Activated T-cell treated with anti-CD3 and anti-CD28 coated beads, Interleukin-2, amount 50 U/mL, for 72 hours (primary cell): ENCODE measurements at places on chromosomes 6 and 20.

DNA sequence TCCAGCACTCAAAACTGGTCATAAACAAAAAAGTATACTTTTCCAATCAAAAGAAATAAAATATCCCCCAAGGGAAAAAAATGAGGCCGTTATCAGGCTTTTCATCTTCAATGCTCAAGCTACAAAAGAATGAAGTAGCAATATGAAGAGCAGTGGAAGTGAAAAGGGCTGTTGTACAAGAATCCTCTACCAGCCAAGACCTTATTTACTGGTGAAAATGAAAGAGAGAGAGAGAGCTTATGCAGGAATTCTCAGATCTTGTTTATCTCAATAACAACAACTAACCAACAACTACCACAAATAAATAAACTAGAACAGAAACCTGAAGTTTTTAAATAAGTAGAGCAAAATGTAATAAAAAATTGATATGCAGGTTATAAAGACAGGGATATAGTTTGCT is 400.6 kb downstream of the HDGFL1 start:
- no peak for DNase-seq

DNA sequence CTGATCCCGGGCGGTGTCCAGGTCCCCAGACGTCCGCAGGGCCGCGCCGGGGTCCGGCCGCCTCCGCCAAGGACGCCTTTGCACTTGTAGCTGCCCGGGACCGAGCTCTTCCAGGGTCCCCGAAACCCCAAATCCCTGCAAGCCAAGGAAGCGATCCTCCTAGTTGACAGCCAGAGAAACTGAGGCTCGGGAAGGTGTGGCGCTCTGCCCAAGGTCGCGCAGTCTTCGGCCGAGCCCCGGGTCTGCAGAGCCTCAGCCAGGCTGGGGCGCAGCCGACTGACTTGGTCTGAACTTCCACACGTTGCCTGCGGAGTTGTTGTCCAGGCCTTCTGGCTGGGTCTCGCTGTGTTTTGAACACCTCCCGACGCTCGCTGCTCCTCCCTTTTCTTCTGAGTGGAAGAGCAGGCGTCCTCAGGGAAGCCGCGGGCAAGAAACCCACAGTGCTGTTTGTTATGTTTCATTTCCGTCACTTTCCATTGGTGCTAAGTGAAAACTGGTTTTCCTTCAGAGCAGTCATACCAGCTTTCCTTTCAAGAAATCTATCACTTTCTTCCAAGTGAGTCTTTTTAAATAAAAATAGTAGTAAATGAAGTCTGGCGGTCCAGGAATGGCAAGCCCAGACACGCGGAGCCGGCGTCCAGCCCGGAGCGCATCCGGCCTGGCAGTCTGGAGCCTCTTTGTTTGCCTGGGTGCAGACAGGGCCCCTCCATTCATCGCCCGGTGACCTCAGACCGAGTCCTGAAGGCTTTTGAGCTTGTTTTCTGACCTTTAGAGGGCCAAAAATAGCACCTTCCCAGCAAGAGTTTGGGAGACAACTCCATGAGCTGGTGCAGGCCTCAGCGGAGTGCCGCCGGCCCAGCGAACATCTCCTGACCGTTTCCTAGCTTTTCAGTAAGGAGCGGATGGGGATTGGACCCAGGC is 698 bp downstream of the FAM210B start:
- peak; percentile 24 for DNase-seq

DNA sequence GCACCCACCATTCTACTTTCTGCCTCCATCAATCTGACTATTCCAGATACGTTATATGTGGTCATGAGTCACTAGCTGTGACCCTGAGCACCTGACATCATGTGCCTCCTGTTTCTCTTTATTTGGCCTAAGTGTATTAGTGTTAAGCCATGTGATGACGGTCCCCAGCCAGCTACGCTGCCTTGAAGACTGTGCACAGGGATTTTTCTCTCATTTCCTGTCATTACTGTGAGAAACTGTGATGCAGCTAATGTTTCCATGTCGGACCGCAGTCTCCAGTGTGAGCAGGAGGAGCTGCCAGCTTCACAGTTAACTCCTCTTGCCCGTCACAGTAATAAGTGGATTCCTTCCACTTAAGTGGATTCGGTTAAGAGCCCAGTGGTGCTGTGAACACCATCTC is 9.9 kb upstream of the SPATS1 start:
- DNase-seq = no peak

DNA sequence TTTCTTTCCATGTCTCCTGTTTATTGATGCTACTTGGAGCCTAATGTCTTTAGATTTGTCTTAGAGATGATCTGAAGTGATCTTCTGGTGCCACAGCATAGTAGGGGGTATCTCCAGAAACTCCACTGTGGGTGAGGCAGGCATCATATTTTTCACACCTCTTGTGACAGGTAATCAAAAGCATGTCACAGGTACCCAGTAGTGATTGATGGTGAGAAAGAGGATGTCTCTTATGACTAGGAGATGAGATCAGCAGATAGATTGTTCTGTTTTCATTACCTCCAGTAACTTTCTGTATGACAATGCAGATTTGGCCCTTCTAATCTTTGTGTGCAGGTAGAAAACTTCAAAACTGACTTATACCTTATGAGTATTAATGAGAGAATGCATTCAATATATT is 13.5 kb downstream of the NCOA7 start:
- peak; percentile 56 for DNase-seq

DNA sequence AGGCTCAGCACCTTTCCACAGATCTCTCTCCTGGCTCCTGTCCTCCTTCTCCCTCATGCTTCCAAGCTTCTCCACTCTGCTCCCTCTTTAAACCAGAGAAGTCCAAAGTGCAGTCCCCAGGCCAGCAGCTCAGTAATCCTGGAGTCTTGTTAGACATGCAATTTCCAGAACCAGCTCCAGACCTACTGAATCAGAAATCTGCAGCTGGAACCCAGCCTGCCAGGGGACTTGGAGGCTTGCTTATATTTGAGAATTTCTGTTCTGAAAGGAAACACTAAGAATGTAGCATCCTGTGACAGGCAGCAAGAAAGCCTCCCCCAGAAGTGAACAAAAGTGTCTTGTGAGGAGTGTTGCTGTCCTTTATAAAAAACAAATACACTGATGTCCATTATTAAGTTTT is 438.1 kb downstream of the BCKDHB start:
- DNase-seq = no peak

DNA sequence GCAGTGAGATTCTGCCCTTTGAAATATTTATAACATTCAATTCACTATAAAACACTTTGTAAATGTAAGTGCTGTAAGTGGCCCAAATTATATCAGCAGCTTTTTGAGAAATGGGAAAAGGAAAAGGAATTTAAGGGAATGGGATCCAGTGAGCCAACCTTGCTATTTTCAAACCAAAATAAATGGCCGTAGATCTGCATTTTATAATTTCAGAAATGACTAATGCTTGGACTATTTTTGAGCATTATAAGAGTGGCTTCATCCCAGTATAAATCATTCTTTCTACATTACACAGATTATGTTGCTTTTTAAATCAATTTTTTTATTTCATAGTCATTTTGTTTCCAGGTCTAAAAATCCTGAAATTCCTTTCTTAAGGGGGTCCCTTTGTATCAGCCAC is 49.2 kb downstream of the ANKRD6 start:
- no peak for DNase-seq

DNA sequence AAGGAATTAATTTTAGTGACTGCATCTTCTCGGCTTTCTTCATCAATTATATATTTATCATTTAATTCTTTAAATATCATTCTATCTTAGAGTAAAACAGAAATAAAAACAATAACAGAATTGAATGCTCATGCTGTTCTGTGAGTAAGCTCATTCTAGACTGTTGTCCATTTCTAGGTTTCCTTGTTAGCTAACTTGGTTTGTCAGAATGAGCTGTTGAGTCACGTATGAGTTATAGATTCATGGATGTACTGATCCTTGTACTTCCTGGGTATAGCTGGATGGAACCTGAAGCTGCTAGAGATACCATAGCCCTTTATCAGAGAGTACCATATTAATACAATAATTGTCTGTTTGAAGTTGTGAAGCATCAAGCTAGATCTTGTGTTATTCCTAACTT is 515.3 kb downstream of the TENT5A start:
- no peak for DNase-seq

DNA sequence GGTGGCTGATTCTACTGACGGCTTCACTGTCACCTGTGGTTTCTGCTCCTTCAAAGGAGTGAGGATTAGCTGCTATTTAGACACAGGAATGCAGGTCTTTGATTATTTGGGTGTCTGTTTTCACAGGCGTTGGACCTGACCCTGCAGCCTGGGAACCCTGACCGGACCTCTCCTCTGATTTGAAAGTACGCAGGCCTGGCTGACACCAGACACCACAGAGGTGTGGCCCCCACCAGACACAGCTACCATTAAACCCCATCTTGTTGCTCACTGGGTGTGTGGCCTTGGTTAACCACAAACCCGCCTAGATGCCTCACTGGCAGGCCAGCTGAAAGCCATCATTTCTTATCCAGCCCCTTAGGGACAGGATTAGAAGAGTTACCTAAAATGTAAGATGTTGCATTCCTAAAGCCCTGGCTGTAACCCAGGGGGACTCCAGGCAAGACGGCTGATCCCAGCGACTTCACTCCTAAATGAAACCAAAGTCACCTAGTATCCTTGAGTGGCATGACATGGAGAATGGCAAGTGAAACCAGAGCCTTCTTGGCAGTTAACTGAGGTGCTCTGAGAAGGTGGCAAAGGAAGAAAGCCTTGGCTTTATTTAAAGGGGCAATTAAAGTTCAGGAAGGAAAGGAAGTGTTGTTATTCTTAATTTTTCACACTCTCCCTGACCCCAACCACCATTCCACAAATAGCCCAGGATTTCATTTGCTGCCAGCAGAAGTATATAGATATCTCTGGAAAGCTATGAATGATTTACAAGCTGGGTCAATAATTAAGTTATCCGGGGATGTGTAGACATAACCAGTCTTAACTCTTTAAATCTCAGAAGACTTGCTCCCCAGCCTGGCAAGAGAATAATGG is 169.9 kb downstream of the QRSL1 start:
- DNase-seq = no peak

- DNase-seq = no peak
These were observed 5.5 kb upstream of the OOEP start for GRCh38 chr6:73375216-73375615.

DNA sequence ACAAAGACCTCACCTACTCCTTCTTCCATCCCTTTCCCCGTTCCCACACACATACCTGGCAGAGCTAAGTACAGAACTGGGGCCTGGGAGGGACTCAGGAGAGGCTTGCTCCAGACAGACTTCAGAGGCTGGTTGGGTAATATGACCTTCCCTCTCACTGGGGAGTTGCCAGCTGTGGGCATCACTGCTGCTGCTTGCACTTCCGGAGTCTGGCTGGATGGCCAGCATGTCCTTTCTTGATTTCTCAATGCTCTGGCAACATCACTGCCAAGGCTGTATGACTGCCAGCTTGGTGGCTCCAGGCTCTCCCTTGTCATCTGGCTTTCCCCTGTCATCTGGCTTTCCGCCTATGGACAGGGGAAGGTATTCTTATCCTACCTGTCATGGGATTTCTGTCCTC is 47.8 kb downstream of the CDH22 start:
- DNase-seq = no peak

DNA sequence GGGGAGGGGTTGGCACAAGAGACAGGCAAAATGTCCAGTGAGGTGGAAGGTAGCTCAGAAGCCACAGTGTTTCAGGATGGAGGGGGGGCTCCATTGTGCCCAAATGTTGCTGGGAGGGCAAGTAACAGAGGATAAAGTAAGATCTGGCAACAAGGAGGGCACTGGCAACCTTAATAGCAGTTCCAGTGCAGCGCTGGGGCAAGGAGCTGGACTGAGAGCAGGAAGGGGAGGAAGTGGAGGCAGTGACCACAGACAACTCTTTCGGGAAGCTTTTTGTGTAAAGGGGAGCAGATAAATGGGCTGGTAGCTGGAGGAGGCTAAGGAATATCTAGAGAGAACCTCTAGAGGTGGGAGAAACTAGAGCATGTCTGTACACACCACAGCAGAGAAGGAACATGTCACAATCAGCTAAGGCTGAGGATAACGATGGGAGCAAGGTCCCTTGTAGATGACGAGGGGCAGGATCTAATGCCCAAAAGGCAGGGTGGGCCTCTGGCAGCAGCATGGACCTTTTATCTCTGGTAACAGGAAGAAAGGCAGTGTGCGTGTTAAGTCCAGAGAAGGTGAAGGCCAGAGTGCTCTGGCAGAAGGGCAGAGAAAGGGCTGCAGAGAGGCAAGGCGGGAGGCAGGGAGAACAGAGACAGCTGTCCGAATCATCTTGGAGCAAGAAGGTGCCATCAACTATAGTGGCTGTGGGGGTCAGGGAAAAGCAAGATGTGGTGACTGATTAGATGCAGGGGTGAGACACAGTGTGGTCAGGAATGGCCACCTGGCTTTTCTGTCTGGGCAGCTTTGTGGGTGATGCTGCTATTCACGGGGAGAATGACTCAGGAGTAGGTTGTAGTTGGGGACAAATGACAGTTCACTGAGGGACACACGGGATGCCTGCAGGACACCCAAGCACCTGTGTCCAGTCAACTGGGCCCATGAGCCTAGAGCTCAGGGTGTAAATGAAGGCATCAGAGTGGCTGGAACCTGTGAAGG is 17.4 kb downstream of the TMEM242 start:
- DNase-seq = no peak

DNA sequence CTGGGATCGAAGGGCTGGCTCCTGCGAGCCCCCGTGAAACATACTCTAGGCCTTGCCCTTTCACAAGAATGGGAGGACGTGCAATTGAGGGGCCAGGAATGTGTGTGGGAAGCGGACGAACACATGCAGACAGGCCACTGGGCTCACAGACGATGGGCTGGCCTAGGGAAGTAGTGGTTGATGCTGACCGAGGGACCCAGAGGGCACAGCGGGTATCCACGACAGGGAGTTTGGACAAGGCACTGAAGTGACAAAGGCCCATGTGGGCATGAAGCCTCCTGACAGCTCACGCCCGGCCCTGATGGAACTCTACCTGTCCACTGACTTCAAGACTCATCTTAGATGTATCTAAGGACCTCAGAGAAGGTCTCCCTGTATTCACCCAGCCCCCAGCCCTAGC is 52.2 kb downstream of the MYH7B start:
- no peak for DNase-seq

DNA sequence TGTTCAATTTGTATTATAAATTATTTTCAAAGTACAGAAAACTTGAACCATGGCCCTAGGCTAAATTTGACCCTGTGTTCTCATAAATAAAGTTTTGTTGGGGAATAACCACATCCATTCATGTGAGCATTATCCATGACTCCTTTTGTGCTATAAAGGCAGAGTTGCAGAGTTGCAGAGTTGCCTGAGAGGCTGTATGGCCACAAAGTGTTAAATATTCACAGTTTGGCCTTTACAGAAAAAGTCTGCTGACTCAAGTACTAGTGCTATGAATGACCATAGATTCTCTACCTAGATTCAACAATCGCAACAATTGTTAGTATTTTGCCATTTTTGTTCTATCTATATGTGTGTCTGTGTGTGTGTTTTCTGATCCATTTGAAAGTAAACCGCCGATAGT is 46.2 kb upstream of the BEND3 start:
- DNase-seq = no peak

- DNase-seq = no peak
These were observed 9.8 kb downstream of the NEDD9 start for GRCh38 chr6:11222385-11223277.

DNA sequence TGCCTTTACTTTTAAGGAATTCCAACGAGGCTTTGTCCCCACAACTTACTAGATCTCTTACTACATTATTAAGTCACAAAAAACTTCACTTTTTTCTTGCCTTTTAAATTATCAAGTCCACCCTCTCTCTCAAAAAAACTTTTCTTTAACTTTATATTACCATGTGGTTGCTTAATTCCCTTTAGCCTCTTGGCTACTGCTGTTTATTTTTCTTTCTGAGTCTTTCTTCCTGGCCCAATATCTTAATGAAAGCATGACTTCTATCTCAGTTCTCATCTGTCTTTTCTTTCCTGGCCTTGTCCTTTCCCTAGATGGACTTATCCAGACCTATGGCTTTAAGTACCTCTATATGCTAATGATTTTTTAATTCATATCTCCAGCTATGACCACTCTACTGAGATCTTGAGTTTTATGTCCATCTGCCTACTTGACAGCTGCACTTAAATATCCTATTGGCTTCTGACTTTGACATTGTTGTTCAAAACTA is 710.5 kb downstream of the RFPL4B start:
- DNase-seq = no peak
